Activated CD4-positive, alpha-beta memory T cell treated with anti-CD3 and anti-CD28 coated beads, Interleukin-2, amount 10 ng/mL, durations not matched to agents 7 days and 5 days (primary cell): ENCODE measurements at places on chromosomes 4 and X.
A peak's percentile ranks its signal among the peaks of the same experiment; 100 is the strongest.

- H3K27me3 ChIP-seq, result no peaks in the 10 kb centered on the region
- no peak overlapping the region for H3K27ac ChIP-seq
- H3K36me3 ChIP-seq, result no peaks in the 10 kb centered on the region
- DNase-seq, result no peak
- H3K4me3 ChIP-seq, result no peak overlapping the region
Measured at GRCh38 chr4:54976682-54977081, 148.7 kb downstream of the KDR start.

DNA sequence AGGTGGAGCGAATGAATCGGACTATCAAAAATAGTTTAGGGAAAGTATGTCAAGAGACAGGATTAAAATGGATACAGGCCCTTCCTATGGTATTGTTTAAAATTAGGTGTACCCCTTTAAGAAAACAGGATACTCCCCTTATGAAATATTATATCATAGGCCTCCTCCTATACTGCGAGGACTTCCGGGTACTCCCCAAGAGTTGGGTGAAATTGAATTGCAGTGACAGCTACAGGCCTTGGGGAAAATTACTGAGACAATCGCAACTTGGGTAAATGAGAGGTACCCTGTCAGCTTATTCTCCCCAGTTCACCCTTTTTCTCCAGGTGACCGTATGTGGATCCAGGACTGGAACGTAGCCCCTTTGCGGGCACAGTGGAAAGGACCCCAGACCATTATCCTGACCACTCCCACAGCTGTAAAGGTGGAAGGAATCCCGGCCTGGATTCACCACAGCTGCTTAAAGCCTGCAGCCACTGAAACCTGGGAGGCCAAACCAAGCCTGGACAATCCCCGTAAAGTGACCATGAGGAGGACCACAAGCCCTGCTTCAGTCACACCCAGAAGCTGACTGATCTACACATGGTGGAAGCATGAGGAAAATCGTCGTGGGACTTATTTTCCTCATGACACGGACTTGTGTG is 1138.1 kb downstream of the ARAP2 start:
- no peak overlapping the region for H3K27ac ChIP-seq
- DNase-seq, result no peak

DNA sequence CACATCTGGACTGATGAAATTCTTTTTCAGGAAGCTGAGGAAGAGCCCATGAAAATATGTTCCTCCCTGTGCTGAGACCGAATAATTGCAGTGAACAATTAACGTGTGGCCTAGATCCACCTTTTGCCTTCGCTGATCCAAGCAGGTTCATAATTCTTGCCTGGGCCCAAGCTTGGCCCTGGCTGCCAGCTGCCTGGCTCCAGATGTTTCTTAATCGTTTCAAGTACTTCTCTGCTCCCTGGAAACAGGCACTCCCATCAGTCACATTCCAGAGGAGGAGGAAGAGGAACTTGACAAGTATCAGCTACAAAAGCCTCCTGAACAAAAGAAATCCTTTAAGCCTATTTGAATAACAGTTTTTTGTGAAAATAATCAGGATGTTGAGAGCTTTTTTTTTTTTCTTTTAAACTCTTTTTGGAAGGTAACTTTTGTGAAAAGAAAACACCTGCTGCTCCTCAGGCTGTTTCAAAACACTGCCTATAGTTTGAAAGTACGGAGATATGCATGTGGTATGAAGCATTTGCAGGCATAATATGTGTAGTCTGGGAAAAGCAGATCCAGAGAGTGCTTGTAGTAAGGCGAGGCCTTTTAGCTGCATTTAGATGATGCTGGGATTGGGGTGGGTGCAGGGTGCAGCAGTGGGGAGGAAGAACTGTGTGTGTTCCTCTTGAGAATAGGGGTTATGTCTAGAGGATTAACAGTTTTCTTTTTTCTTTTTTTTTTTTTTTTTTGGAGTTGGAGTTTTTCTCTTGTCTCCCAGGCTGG is 154.4 kb downstream of the PTTG2 start:
- no peak overlapping the region for H3K4me3 ChIP-seq
- peaks cover 45% of the 10 kb centered on the region for H3K36me3 ChIP-seq
- H3K4me1 ChIP-seq, result peaks cover 8% of the 10 kb centered on the region
- peak overlapping the region; percentile 4 for H3K27ac ChIP-seq

DNA sequence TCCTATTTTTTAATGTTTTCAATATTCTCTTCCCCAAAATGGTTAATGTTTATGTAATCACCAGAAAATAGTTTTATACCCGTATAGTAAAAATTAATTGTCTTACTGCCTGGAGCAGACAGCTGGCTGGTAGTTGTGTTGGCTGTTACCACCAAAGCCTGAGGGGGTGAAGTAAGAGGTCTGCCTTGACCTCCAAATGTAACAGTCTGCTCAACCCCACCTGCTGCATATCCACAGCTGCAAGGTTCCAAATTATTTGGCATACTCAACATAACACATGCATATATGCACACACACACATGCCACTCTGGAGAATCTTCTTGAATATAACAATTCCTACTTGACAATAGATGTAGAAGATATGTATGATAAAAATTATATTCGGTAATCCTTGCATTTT is 624.3 kb downstream of the ADGRL3 start:
- no peak overlapping the region for H3K4me3 ChIP-seq
- DNase-seq, result no peak
- H3K27ac ChIP-seq, result no peak overlapping the region
- H3K27me3 ChIP-seq, result no peaks in the 10 kb centered on the region
- no peaks in the 10 kb centered on the region for H3K36me3 ChIP-seq

DNA sequence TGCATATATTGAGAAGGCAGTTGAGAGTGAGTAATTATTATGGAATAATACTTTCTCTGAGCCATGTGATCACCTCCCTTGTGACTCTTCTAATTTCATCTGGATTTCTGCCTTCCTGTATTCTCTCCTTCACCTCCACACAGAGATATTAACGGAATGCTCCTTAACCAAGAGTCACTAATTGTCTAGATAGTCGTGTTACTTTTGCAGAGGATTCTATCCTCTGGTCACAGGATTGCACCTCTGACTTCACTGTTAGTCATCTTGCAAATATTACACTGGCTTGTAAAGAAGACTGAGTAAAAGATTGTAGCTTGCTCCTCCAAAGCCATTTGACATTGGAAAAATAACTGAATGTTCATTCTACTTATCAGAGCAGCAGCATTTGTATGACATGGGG is 160.9 kb downstream of the SH2D1A start:
- H3K4me1 ChIP-seq, result no peaks in the 10 kb centered on the region
- no peaks in the 10 kb centered on the region for H3K27me3 ChIP-seq
- no peak overlapping the region for H3K27ac ChIP-seq

GRCh38 chrX:133454924-133455323 is 39.6 kb upstream of the GPC4 start:
- no peaks in the 10 kb centered on the region for H3K27me3 ChIP-seq
- no peak overlapping the region for H3K27ac ChIP-seq
- no peak overlapping the region for H3K4me3 ChIP-seq
- H3K4me1 ChIP-seq, result no peaks in the 10 kb centered on the region
- DNase-seq, result no peak

- H3K36me3 ChIP-seq, result no peaks in the 10 kb centered on the region
- no peak overlapping the region for H3K27ac ChIP-seq
- no peak overlapping the region for H3K4me3 ChIP-seq
- H3K27me3 ChIP-seq, result no peaks in the 10 kb centered on the region
- DNase-seq, result no peak
Measured at GRCh38 chrX:135697601-135698000, 15.8 kb upstream of the CT45A1 start.

DNA sequence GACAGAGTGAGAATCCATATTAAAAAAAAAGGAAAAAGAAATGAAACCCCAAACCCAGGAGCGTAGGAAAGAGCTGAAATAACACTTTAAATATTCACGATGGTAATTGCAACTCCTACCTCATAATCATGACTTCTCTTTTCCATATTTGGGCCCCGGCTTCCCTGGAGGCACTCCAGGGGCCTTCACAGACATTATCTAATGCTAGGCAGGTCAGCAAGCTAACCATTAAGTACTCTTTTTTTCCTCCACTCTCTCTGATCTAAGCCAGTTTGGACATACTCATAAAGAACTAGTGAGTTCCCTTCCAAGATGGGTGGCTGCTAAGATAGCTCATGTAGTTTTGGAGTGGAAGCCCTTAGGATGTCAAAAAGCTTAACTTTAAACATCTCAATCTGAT is 83.2 kb downstream of the SH3KBP1 start:
- H3K4me3 ChIP-seq, result no peak overlapping the region
- no peaks in the 10 kb centered on the region for H3K27me3 ChIP-seq

- H3K27ac ChIP-seq, result no peak overlapping the region
- no peak for DNase-seq
- H3K4me1 ChIP-seq, result no peaks in the 10 kb centered on the region
- H3K27me3 ChIP-seq, result no peaks in the 10 kb centered on the region
- H3K36me3 ChIP-seq, result no peaks in the 10 kb centered on the region
Measured at GRCh38 chr4:19455196-19455595, 796.5 kb upstream of the SLIT2 start.

GRCh38 chr4:175536852-175537453 is 275.1 kb downstream of the GPM6A start:
- H3K4me1 ChIP-seq, result no peaks in the 10 kb centered on the region
- no peak overlapping the region for H3K27ac ChIP-seq
- no peak for DNase-seq

GRCh38 chrX:47327902-47328301 is 42.5 kb upstream of the ZNF157 start:
- no peak overlapping the region for H3K27ac ChIP-seq
- no peak for DNase-seq
- H3K4me3 ChIP-seq, result no peak overlapping the region
- no peaks in the 10 kb centered on the region for H3K36me3 ChIP-seq
- no peaks in the 10 kb centered on the region for H3K4me1 ChIP-seq

DNA sequence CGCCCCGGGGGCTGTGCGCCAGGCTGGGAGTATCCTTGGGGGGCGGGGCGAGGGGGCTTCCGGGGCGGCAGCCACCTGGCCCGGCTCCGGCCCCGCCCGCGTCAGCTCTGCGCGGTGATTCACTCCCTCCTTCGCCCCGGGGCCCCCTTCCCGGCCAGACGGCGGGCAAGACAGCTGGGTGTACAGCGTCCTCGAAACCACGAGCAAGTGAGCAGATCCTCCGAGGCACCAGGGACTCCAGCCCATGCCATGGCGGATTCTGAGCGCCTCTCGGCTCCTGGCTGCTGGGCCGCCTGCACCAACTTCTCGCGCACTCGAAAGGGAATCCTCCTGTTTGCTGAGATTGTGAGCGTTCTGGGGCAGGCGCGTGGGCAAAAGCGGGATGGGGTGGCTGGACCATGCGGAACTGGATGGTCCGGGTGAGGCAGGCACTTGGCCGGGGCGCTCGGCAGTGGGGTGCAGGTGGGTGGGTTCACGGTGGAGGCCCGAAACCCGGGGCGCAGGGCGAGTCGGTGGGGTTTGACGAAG is at the start of gene PLP2:
Gene PLP2, plus strand, starts transcription at position 147 of the 528 bp plus-strand sequence. Its CDS starts 103 bp downstream, at position 250.
- peaks cover 35% of the 10 kb centered on the region for H3K36me3 ChIP-seq
- H3K27ac ChIP-seq, result peak within 1 kb of the TSS; percentile 89
- no peaks in the 10 kb centered on the region for H3K27me3 ChIP-seq
- H3K4me3 ChIP-seq, result peak within 1 kb of the TSS; percentile 84
- peak; percentile 79 for DNase-seq

DNA sequence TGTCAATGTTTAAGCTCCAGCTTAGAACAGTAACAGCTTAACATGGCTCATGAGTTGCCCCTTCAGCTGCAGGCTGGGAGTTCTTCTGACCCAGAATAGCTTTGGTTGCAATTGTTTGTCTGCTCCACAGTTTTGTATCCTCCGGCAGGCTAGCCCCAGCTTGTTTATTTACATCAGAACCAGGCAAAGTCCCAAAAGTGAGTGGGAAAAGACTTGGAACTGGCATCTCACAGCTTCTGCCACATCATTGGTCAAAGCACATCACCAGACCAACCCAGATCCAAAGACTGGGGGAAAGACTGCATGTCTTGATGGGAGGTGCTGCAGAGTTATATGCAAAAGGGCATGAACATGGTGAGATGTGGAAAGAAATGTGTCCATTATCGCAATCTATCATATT is 231.2 kb upstream of the CPEB2 start:
- H3K4me3 ChIP-seq, result no peak overlapping the region
- no peak overlapping the region for H3K27ac ChIP-seq
- H3K4me1 ChIP-seq, result no peaks in the 10 kb centered on the region

DNA sequence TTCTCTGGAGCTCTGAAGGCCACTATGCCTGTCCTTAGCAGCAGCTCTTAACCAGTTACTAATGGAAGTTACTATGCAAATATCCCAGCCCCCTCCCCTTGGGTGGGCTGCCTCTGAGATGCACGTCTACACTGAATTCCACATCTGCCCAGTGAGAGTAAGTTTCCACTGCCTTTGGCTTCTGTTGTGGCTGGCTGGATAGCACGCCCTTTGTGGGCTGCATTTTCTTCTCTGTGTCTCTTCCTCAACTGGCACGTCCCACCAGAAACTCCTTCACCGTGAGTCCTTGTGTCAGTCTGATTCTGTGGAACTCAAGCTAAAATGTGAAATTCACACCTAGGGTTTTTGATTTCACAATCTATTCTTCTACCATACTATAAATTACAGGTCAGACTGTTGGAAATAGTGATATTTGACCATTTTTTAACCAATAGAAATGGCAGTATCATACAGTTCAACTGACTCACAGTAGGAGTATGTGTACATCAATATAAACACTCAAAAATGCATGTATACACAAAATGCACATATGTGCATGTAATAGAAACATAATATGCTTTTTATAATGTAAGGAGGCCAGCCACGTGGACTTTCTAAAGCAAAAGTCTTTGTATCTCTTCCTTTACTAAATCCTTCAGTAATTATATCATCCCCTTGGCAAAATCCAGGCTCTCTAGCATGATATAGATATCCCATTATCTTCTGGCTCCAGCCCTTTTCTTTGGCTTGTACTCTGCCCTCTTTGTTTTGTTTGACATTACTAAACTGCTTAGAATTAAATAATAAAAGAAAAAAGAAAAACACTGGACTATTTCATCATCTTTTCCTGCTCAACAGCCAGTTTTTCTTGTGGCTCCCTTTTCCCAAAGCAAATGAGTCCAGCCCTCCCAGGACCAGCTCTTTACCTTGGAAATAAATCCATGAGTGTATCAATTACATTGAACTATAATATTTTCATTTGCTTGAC is 33.2 kb upstream of the LDB2 start:
- H3K4me1 ChIP-seq, result no peaks in the 10 kb centered on the region
- no peak for DNase-seq
- no peaks in the 10 kb centered on the region for H3K27me3 ChIP-seq

- H3K36me3 ChIP-seq, result peaks cover 17% of the 10 kb centered on the region
- no peaks in the 10 kb centered on the region for H3K27me3 ChIP-seq
- peak overlapping the region; percentile 83 for H3K4me3 ChIP-seq
- H3K4me1 ChIP-seq, result peaks cover 43% of the 10 kb centered on the region
Measured at GRCh38 chr4:88522702-88523324, 763 bp downstream of the PYURF start.

- no peak for DNase-seq
- no peaks in the 10 kb centered on the region for H3K4me1 ChIP-seq
- H3K4me3 ChIP-seq, result no peak overlapping the region
- no peaks in the 10 kb centered on the region for H3K36me3 ChIP-seq
- no peaks in the 10 kb centered on the region for H3K27me3 ChIP-seq
- no peak overlapping the region for H3K27ac ChIP-seq
Measured at GRCh38 chr4:88971536-88971935, 85.4 kb downstream of the FAM13A start.

DNA sequence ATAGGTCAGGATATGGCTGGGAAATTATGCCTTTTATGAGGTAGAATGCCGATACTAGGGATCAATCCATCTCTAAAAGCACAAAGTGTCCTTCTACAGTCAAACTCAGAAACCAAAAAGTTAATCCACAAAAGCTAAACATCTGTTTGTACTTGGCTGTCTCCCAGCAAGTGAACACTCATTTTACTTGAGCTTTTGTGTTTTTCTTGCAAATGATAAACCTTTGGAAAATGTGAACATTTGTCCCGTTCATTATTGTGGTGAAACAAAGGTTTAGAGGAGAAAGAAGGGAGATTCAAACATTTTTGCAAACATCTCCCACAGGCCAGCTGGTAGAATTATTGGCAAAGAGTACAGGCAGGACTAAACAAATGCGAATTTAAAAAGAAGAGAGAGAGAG is 300.6 kb upstream of the SPANXN1 start:
- H3K36me3 ChIP-seq, result no peaks in the 10 kb centered on the region
- H3K27ac ChIP-seq, result no peak overlapping the region
- DNase-seq, result no peak
- no peaks in the 10 kb centered on the region for H3K27me3 ChIP-seq
- H3K4me1 ChIP-seq, result no peaks in the 10 kb centered on the region
